ENCODE measurements at places on chromosomes 4 and X. TPM values are rescaled to one million over a fixed set of nuclear protein-coding genes. Genes with fewer than 3 reads are reported as not detected.

DNA sequence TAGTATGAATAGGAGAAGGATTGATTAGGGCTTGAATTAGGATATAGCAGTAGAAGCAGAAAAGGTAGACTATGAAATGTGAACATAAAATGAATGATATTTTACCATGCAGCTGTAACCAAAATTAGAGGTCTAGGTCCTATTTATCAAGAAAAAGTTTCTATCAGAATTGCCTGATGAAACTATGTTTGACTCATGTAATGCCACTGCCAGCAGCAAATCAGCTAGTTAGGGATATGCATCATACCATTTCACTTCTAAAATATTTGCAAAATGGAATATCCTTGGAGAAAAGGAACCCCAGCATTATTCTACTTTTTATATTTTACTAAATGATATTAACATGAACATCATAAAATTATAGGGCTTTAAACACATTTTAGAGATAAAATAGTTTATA, 188.4 kb downstream of the WDFY3 start:
- DNase-seq = no peak

PRDM8 gene
- not detected for polyA plus RNA-seq

- peak; percentile 86 for DNase-seq
These were observed 7.6 kb upstream of the OPHN1 start for GRCh38 chrX:68440940-68441339.

DNA sequence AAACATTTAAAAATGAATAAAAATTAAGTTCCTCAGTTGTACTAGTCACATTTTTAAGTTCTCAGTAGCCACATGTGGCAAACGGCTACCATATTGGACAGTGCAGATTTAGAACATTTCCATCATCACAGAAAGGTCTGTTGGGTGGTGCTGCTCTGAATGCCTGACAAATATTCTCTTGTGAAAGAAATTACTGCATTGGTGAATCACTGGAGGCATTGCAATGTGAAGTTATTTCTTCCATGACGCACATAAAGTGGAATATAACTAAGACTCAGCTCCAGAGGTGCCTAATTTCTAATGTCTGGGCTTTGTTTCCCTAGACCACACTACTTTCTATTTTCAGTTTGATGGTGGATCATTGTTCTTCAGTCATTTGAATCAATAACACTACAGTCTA, 44.9 kb downstream of the CLNK start:
- DNase-seq = no peak

PLXNB3 gene
- polyA plus RNA-seq = 3.0 TPM

DNA sequence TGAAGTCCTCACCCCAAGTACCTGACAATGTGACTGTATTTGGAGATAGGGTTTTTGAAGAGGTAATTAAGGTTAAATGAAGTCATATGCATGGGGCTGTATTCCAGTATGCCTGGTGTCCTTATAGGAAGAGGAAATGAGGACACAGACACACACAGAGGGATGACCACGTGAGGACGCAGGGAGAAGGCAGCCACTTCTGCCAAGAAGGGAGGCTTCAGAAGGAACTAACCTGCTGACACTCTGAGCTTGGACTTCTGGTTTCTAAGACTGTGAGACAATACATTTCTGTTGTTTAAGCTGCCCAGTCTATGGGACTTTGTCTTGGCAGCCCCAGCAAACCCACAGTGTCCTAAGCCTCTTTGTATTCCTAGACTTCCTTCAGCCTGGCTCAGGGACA, 3.0 kb upstream of the SLC2A9 start:
- no peak for DNase-seq

- no peak for DNase-seq
These were observed 22.7 kb upstream of the GAB1 start for GRCh38 chr4:143313996-143314395.

All from muscle of arm (tissue), 14 donors.